ENCODE measurements at places on chromosomes 4 and X.

GRCh38 chr4:98686847-98687246 lies 28.4 kb upstream of the TSPAN5 start:
- no peak for DNase-seq

GRCh38 chr4:22090661-22091351 lies 142.2 kb upstream of the KCNIP4 start:
- peak; percentile 63 for DNase-seq

DNA sequence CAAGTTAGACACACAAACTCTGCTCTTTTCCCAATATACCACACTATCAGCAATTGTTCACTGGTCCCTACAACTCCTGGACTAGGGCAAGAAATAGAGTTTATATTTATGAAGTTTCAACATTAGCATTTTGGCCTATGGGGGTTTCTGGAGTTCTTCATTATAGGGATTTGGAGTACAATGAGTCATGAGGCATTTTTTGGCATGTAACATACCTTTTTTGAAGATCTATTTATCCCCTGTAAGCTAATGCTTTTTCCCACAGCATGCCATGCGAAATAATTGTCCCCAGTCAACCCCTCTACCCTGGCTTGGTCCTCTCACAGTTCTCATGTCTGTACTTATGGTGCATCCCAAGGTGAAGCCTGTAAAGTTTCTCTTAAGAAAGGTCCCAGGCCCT lies 36.7 kb upstream of the EDA2R start:
- DNase-seq = peak; percentile 63

DNA sequence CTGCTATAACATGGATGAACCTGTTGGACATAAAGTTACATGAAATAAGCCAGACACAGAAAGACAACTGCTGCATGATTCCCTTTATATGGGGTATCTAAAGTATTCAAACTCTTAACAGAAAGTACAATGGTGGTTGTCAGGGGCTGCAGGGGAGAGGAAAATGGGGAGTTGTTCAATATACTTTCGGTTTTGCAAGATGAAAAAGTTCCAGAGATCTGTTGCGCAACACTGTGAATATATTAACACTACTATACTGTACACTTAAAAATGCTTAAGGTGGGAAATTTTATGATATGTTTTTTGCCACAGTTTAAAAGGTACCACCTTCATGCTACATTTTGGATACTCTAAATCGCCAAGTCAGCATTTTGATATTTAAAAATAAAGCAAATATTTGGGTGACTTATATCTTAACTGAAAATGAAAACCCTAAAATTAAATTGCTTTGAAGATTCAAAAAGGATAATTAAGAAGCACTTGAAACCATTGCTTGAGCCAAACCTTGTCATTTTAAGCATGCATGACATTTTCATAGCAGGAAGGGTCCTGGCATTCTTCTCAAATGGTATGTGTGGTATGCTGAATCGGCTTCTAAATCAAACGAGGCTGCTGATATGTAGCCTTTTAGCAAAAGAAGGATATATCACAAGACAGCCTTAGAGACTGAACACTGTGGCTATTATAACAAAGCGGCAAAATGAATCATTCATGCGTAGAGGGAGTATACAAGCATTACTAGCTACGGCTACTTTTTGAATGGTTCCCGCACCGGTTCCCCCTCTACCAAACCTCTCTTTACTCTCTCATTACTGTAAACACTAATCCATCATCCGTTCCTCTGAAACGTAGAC lies 607.1 kb upstream of the DIPK2B start:
- peak; percentile 73 for DNase-seq

DNA sequence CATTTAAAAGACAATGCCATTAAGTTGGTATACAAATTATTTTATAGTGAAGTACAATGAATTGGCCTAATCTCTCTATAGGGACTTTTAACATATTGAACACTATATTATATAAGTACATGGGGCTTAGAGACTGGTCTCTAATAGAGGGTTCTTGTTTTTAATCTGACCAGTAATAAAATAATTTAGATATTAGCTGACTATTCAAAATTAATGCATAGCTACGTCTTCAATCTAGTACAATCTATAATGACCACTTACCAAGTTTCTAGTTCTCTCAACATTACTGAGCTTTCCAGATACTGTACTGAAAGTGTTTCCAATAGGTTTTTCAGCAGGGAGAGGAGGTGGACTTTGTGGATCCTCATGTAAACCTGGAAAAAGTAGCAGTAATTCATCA lies 59.6 kb downstream of the RPS3A start:
- no peak for DNase-seq

- no peak for DNase-seq
Observed at GRCh38 chrX:39900777-39901170, 197.0 kb downstream of the BCOR start.

DNA sequence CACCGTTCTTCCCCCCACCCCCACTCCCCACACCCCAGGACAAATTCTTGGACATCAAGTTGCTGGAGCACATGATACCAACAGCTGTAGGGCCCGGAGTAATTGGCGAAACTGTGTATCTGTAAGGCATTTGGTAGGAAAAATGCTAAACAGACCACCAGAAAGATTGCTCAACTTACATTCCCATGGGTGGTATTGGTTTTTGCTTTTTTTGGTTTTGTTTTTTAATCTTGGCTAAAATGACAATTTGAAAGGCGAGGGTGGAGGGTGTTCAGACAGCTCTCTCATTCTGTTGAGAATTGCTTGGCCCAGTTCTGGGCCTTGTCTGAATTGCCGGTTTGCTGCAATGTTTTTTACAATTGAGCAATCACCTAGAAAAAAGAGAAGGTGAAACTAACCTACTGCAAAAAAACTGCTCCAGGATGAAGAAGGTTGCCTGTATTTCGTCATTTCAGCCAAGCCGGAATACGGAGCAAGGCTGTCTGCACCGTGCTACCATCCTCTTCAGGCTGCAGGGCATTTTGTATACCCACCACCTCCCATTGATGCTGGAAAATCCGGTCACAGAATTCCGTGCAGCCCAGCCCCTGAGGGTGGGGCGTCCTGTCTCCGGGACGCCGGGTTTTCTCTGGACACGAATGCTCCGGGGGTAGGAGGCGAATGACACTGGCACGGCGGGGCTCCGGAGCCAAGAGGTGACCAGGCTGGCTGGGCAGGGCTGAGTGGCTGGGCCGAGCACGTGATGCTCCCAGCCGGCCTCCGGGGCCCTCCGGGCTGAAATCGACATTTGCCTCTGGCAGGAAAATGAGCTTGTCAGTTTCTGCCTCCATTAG lies at the start of gene CLCN4:
CLCN4 (plus strand) TSS at position 777 of the 833 bp plus-strand sequence. CDS start 28,058 bp downstream, outside the sequence.
- peak; percentile 72 for DNase-seq

DNA sequence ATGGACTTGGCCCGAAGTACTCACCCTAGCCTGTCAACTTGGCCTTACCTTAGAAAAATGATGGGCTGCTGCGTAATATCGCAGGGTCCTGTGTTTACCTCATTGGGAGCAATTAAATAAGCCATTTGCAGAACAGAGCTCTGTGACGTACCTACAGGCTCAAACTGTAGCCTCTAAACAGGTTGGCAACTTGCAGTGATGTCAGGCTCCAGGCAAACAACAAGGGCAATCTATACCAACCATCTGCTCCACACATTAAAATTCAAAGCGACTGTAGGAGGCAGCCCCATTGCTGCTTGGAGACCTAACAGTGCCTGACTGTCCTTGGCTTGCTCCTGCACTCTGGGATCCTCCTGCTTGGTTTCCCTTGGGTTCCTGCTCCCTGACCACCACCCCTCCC lies 17.2 kb downstream of the VGLL1 start:
- DNase-seq = no peak

DNA sequence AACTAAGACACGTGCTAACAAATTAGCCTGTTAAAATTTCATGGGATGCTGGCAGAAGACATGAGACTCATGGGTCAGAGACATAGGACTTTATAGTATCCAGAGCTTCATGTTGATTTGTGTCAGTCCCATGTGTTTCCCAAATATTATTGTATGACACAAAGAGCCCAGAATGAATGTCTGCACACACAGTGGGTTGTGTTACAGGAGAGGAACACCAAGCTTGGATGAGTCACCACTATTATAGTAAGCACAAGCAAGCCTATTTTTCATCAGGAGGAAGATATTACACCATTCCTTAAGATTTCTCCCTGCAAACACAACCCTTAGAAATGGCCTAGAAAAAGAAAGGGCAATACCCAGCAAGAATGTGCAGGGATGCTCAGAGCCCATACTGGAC lies 15.4 kb downstream of the BBS12 start:
- DNase-seq = peak; percentile 67

DNA sequence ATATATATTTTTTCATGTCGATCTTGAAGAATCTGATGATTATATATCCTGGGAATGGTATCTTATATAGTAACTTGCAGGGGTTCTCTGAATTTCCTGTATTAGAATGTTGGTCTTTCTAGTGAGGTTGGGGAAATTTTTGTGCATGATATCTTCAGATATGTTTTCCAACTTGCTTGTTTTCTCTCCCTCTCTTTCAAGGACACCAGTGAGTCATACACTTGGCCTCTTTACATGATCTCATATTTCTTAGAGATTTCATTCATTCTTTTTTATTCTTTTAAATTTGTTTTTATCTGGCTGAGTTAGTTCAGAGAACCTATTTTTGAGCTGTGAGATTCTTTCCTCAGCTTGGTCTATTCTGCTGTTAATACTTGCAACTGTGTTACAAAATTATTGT lies 27.2 kb upstream of the C4orf17 start:
- peak; percentile 58 for DNase-seq

GRCh38 chrX:106611317-106611678 lies 480 bp upstream of the RADX start:
- DNase-seq = no peak

DNA sequence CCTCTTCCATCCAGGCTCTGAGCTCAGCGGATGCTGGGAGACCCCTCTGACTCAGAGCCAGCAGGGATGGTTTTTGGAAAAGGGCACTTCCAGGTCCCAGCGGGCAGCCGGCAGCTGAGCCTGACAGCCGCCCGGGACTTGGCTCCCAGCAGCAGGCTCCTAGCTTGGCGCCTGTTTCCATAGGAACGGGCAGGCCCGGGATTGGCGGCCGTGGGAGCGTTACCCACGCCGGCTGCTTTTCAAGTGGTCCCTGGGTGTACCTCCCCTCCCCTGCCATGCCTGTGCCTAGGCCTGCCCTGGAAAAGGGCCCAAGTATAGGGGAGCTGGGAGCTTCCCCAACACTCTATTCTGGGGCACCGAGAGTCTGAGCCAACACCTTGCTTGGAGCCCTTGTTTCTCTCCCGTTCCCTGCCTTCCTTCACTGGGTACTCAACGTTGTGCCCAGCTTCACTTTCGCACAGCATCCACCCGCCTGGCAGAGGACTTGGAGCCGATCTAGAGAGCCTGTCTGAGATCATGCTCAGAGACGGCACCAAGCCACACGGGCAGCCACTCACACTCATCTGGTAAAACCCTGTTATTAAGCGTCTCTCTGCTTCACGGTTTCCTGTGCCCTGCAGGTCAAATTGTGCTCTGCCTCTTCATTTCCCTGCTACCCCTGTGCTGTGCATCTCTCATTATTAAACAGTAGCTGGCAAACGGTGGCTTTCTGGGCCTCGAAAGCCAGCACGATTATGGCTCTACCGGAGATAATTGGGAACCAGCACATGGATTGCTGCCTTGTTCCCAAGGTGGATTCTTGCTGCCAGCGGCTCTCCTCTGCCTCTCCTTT lies 521.5 kb downstream of the BCOR start:
- no peak for DNase-seq

DNA sequence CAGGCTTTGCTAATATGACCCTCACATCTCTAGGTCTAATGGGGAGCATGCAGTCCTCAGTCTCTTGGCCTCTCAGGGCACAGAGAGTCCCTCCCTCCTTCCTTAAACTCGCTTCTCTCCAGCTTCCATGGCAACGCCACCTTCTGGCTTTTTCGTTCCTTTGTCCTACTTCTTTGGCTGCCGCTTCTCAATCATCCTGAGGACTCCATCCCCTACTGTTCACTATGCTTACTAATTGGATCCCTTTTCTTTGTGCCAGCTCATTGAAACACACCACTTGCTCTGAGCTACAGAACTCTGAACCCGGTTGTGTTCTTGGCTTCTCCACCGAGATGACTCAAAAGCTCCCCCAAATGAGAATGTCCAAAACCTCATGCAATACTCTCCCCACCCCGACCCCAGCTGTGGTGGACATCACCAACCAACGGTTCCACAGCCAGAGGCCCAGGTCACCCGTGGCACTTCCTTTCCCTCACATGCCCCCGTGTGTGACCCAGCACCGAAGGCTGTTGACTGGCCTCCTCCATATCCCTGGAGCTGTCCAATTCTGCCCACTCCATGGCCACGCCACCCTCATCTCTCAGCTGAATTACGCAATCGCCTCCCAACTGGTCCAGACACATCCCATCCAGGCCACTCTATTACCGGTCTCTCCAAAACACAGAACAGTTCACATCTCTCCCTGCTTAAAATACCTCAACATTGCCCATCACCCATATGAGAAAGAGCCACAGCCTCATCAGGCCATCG lies 34.7 kb downstream of the CRMP1 start:
- no peak for DNase-seq

GRCh38 chr4:95985791-95986550 lies 146.1 kb downstream of the PDHA2 start:
- no peak for DNase-seq

DNA sequence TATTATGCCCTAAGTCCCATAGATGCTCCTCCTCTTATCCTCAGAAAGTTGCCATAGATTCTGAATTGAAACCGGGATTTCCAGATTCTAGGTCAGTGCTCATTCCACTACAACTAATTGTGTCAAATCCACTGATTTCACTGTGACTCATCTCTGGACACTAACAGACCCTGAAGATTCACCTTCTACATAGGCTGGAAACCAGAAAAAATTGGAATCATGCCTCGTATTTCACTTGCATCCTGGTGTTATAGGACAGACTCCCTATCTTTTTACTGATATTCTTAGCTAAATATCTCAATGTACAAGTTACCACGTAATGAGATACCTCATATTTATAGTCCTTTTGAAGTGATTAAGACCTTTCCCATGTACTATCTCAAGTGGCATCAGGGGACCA lies 36.7 kb downstream of the CLNK start:
- no peak for DNase-seq

- DNase-seq = no peak
Observed at GRCh38 chr4:122762520-122762919, 30.0 kb downstream of the BBS12 start.

DNA sequence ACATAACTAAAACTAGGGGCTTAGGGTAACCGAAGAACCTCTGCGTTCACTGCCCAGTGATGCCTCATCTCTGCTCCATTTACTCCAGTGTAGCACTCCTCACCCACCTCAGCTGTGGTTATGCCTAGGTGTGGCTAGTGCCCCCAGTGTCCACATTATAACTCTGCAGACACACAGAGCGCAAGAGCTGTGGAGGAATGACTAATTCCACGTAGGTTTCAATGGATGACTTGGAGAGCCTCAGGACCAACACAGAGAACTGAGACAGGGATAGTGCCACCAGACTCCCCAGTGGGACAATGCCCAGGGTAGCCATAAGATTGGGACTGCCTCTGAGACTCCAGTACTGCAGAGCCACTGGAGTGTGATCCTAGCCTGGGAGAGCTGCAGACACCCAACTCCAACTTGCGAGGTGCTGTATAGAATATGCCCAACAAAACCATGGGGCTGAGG lies 542.4 kb upstream of the DIPK2B start:
- no peak for DNase-seq

GRCh38 chr4:38896940-38897339 lies 29.3 kb downstream of the FAM114A1 start:
- peak; percentile 64 for DNase-seq

GRCh38 chr4:58602022-58602421 lies 1491.8 kb upstream of the IGFBP7 start:
- no peak for DNase-seq

GRCh38 chr4:183180096-183180495 lies 81.0 kb downstream of the WWC2 start:
- no peak for DNase-seq

- DNase-seq = no peak
Observed at GRCh38 chr4:147846318-147847155, 114.6 kb downstream of the ARHGAP10 start.

GRCh38 chr4:101355767-101356702 lies 8.7 kb upstream of the PPP3CA start:
- peak; percentile 87 for DNase-seq
